ENCODE measurements at places on chromosomes 5 and 9.

GRCh38 chr9:4042991-4043390 lies 256.9 kb downstream of the GLIS3 start:
- DNase-seq = no peak

DNA sequence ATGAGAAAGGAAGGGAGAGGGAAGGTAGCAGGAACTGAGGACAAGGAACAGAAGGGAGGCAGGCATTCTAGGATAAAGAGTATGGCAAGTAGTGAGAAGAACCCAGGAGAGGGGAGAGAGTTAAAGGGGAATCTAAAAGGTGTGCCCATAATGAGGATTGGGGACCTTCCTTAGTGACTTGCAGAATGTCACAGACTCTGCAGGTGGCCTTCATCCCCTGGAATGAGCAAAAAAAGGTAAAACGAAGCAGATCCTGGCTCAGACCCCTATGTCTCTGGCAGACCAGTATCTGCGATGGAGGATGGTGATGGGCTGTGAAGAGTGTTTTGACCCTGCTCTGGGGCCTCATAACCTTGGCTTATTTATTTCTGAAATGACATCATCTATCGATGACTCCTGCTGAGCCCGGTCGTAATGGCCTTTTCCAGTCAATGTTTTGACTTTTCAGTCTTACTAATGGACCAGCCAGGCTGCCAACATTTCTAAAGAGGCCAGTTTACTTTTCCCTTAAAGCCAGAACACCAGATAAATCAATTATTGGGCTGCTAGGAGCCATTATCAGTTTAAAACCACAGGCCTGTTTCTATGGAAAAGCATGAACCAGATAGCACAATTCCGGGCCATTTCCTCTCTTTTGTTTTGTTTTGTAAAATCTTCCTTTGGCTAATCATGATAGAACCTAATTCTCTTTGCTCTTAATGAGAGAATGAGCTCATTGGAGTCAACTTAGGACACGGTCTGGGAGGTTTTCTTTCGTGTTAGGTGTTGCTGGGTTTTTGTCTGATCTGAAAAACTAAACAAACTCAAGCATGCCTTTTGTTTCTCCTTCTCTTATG lies 3.1 kb downstream of the TMOD1 start:
- no peak for DNase-seq

DNA sequence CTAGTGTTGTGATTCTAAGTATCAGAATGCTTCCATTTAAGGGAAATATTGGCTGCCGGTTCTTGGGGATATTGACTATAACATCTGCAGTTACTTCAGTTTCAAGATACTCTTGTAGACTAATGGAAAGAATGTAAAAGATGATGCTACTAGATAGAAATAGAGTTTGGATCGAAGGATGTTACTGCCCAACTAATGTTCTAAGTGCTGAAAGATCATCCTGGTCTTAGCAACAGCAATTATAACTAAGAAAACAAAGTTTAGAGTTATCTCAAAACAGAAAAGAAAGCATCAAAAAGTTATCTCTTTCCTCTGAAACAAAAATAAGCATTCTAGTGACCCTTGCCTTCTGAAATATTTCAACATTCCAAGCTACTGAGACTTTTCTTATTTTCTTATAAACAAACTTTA lies 49.9 kb downstream of the ITGA1 start:
- DNase-seq = no peak

DNA sequence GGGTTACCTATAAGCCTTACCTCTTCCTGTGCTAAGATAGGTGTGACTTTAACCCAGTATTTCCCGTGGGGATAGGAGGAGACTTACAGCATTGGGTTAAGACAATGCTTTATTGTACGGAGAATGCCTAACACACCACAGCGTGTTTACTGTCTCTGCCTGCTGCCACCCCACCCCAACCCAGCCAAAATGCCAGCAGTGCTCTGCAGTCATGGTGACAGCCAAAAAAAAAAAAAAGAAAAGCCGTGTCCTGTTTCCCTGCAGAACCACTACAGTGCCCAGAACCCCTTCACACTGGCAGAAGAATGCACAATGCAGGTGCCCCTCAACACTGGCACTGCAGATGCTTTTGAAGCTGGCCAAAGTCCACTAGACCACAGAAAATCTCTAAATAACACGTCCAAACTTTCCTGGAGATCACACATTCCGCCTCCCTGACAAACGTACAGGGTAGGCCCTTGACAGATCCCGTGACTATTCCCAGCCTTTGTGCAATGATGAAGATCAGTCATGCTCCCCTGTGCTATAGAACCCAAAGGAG lies 102.2 kb downstream of the SERINC5 start:
- no peak for DNase-seq

GRCh38 chr5:53023969-53024368 lies 34.8 kb downstream of the ITGA2 start:
- DNase-seq = no peak

DNA sequence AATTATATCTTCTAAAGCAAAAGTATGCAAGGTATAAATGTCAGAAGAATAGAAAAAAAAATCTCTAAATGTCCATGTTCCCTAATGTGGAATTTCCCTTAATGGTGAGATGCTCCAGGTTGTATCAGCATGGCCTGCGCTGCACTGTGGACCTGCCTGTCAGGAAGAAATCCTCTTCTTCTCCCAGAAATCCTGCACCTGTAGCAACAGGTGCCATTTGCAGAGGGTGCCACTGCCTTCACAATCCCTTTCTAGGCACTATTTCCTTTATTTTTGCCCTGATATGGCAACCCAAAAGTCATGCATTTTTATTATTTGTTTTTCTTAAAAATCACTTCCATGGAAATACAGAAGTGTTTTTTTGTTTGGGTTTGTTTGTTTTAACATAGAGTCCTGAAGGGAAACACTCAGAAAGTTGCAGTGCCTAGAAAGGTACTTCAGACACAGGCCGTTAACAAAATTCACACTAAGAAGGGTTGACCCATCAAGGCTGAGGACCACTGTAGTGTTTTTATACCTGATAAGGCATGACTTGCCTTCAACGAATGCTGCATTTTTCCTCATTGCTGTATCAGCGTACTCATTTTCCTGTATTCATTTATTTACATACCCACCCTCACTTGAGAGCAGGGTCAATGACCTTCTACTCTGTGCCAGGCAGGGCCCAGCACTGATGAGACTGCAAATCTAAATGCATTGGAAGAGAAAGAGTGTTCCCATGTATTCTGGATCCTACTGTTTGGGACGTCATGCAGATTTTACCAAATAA lies 177.8 kb downstream of the SNX18 start:
- no peak for DNase-seq

- no peak for DNase-seq
These were observed 311.6 kb downstream of the MSX2 start for GRCh38 chr5:175035882-175036533.

DNA sequence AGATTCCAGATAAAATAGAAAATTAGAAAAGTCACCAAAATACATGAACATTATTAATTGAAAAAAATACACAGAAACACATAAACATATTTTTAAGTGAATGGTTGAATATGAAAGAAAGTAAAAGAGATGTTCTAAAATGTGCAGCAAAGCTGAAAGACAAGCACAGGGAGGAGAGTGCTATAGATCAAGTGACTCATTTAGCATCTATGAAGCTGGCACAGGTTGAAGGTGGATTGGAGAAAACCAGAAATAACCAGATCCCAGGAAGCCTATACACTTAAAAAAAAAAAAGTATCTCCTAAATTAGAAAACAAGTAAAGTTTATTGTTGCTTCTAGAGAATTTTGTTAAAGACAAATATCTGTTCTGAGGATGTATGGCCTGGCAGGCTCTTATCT lies 338.9 kb downstream of the CDH12 start:
- DNase-seq = no peak

DNA sequence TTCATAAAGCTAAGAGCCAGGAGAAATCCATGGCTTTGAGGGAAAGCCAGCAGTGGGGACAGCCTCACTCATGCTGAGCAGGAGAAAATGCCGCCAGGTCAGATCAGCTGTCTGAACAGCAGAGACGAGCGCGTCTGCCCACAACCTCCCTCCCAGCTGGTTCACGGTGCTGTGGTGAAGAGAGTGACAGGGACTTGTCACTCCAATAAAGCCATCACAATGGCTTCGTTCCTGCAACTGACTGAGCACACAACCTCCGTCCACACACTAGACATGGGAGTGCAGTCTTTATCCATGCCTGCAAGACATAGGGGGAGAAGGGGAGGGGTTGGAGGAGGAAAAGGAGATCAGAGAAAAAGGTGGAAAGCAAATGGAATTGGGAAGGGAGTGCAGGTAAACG lies 206.9 kb downstream of the GABBR2 start:
- DNase-seq = no peak

DNA sequence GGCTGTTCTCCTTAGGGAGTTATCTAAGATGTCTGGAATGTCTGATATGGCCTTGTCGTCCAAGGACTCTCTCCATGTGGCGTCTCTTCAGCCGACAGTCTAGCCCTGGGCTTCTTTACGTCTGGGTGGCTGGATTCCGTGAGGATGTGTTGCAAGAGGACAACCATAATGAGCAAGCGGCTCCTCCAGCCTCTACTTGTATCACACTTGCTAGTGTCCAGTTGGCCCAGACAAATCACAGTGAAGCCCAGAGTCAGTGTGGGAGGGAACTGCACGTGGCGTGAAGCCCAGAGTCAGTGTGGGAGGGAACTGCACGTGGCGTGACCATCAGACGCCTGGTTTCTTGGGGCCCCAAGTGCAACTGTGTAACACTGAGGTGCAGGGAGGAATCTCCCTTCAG lies 61.1 kb downstream of the COL23A1 start:
- no peak for DNase-seq

DNA sequence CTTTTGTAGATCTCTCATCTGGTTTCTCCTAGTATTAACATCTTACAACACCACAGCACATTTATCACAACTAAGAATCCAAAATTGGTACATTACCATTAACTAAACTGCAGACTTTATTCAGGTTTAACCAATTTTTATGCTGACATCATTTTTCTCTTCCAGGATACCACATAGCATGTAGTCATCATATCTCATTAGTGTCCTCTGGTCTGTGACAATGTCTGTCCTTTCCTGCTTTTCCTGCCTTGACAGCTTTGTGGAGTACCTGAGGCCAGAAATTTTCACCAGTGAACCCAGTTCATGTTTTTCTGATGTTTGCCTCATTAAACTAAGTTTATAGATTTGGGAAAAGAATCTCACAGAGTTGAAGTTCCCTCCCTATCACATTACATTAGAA lies 294.7 kb upstream of the TNC start:
- DNase-seq = no peak

DNA sequence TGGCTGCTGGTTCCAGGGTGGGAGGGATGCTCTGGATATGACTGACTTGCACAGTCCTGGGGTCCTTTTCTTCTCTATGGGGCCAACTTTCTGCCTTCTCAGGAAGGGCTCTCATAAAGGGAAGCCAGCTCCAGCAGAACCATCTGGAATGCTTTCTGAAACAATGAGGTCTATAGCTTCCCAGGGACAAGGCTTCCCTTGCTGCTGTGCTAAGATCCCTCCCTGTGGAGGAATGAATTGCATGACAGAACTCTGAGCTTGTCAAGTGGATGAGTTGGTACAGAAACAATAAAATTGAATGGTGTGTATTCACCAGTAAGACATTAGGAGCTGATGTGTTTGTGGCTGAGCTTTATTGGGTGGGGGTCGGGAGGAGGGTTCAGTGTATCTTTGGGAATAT lies 19.8 kb downstream of the CKMT2 start:
- DNase-seq = no peak

GRCh38 chr9:15253197-15253596 lies 53.8 kb downstream of the TTC39B start:
- DNase-seq = no peak

GRCh38 chr5:171342362-171343111 lies 33.5 kb downstream of the TLX3 start:
- no peak for DNase-seq

DNA sequence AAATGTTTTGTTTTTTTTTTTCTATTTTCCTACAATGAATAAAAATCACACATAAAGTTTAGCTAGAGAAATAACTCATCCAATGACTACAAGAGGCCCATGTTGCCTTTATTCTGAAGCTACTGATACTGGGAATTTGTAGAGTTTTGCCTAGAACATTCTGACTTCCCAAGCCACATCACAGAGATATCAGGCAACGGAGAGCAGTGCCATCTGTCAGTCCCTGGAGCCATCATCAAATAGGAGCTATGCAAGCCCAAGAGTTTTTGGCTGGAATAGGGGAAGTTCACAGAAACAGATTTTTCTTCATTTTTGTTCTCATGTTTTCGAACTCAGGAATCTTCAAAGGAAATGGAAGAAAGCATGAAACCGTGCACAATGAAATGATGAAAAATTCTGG lies 896.6 kb downstream of the TLE1 start:
- DNase-seq = no peak

- no peak for DNase-seq
These were observed 11.1 kb upstream of the SHOC1 start for GRCh38 chr9:111805830-111806241.

- no peak for DNase-seq
These were observed 40.7 kb downstream of the F2RL2 start for GRCh38 chr5:76582230-76583162.

- DNase-seq = no peak
These were observed 19.2 kb downstream of the GADD45G start for GRCh38 chr9:89623925-89624420.

DNA sequence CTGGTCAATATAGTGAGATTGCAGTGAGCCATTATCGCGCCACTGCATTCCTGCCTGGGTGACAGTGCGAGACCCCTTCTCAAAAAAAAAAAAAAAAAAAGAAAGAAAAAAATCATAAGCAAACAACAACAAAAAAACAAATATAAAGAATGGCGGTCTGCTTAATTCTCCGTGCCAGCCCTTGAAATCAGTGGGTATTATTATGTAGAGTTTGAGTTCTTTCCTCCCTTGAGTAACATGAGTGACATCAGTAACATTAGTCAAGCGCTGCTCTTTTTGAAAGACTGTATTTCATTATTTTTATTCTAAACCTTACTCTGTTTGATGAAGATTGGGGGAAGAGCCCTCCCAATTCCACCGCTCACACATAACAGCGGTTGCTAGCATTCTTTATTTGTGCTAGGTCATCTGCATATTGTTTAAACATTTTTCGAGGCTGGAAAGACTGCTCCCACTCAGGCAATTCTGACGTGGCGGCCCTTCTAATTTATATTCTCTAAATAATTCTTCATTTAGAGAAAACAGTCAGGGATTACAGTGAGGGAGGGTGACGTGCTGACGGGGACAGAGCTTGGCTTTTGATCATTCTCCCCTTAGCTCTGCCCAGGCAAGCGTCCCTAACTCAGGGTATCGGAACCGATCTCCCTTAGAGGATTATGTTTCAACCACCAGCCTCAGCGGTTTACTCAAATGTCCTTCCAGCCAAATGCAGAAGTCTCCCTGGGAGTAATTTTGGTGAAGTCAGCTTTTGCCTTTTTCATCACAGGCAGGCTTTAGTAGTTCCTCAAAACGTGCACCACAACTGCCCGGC lies 860 bp upstream of the MARCHF6 start:
- no peak for DNase-seq

- no peak for DNase-seq
These were observed 829.0 kb downstream of the TLE4 start for GRCh38 chr9:80400624-80401230.

GRCh38 chr9:124216474-124217176 lies 41.1 kb upstream of the NEK6 start:
- DNase-seq = no peak

- no peak for DNase-seq
These were observed 518.3 kb downstream of the CTNND2 start for GRCh38 chr5:11385901-11386293.
